Osteoblast (primary cell): ENCODE measurements at places on chromosomes 12 and 14. TPM values are rescaled to one million over a fixed set of nuclear protein-coding genes. Genes with fewer than 3 reads are reported as not detected.

- no peaks in the 10 kb centered on the region for H3K27me3 ChIP-seq
- H3K36me3 ChIP-seq: peaks cover 24% of the 10 kb centered on the region
- peak; percentile 96 for DNase-seq
- no peak overlapping the region for H3K4me3 ChIP-seq
- H3K4me1 ChIP-seq: peaks cover 38% of the 10 kb centered on the region
These were observed 5.5 kb downstream of the TNFAIP2 start for GRCh38 chr14:103128631-103129300.

GRCh38 chr12:68812553-68813241 lies 4.7 kb downstream of the MDM2 start:
- peak; percentile 36 for DNase-seq
- peaks cover 12% of the 10 kb centered on the region for H3K4me1 ChIP-seq
- no peaks in the 10 kb centered on the region for H3K27me3 ChIP-seq
- H3K36me3 ChIP-seq: peaks cover 78% of the 10 kb centered on the region

- H3K27me3 ChIP-seq: no peaks in the 10 kb centered on the region
- peaks cover 21% of the 10 kb centered on the region for H3K4me1 ChIP-seq
- no peaks in the 10 kb centered on the region for H3K36me3 ChIP-seq
- no peak for DNase-seq
These were observed 46.9 kb downstream of the EFCAB11 start for GRCh38 chr14:89907655-89908054.

DNA sequence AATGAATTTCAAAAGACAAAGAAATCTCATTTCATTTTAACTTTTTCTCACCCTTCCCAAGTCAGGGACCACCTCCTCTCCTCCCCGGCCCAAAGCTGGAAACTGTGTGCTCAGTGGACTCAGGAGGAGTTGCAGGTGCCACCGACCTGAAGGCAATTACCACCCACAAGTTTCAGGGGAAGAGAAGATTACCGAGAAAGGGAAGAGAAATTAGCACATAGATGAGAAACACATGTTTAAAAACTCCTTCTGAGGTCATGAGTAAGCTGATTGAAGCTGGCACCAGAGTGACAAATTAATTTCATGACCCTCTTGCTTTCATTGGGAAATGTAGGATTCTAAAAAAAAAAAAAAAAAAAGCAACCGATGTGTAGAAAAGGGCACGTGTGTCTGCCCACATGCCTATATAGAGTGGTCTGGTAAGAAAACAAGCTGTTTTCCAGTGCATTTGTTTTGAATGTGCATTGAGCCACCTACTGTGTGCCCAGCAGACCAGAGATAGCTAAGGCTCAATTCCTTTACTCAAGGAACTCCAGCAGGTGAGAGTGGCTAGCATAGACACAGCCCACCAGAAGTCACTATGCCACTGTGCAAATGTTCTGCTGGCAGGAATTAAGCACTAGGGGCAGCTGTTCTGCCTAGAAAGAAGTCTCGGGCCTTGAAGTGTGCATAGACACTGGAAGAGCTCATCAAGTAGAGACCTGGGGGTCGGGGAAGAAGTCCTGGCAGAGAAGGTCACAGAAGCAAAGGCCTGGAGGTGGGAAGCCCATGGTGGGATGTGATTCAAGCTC lies 30.5 kb downstream of the DPF3 start:
- no peak overlapping the region for H3K27ac ChIP-seq
- no peak for DNase-seq
- H3K4me1 ChIP-seq: no peaks in the 10 kb centered on the region
- no peak overlapping the region for H3K4me3 ChIP-seq
- no peaks in the 10 kb centered on the region for H3K27me3 ChIP-seq

The PAX9 gene
- total RNA-seq: under 0.01 TPM in 1 of 2 replicates, not detected in the other

The TEX52 gene
- total RNA-seq: not detected in 2 replicates

The ALKBH1 gene
- total RNA-seq: 7.6 and 9.4 TPM in 2 replicates

The A2ML1 gene
- under 0.01 TPM in 1 of 2 replicates, not detected in the other for total RNA-seq
